Choroid plexus epithelial cell (primary cell): ENCODE measurements at places on chromosomes 16 and 17.

DNA sequence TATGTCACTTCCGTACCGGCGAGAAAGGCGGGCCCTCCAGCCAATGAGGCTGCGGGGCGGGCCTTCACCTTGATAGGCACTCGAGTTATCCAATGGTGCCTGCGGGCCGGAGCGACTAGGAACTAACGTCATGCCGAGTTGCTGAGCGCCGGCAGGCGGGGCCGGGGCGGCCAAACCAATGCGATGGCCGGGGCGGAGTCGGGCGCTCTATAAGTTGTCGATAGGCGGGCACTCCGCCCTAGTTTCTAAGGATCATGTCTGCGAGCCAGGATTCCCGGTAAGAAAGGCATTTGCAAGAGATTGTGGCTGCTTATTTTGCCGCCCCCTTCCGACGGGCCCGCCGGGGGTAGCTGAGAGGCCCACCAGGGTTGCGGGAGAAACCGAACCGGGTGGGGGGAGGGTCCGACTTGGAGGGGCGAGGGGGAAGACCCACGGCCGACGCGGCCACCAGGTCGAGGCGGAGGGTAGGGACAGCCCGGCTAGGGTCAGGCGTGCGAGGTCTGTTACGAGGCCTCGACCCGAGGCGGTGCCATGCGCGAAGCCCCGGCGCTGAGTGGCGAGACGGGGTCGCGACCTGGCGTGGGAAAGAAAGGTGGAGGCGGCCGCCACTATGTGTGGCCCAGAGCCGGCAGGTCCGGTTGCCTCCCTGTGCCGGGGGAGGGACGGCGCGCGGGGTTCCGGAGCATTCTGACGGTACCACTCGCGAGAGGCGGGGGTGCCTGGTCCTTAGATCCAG, 6.7 kb upstream of the CD68 start:
- DNase-seq, result peak; percentile 99

DNA sequence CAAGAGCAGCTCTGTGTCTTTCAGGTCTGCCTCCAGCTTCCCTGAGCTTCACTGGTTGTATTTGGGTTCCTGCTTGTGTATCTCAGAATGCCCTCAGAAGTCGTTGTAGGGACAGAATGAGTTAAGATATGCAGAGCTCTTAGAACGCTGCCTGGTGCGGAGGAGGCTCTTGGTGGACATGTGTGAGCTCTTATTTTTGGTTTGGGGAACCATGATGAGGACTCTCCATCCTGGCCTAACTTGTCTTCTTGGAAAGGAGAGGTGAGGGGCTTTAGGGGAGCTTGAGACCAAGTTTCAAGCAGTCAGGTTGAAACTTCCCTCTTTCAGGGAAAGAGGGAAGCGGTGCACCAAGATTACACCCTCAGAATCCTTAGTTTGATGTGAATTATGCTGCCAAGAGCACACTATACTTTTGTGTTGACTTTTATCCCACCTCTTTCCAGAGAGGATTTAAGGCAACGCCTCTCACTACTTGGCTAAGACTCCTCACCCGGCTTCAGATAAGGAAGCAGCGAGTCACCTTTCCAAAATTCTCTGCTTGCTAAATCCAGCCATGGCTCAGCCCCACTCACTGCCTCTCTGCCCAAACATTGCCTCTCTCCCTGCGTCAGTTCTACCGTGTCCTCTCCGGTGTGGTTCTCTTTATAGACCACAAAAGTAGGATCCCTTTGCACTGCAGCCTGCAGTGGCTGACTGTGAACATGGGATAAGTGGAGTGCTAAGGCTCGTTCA, 12.7 kb downstream of the CDK5RAP3 start:
- no peak for DNase-seq

GRCh38 chr17:57629886-57630285, 115.2 kb downstream of the CCDC182 start:
- DNase-seq, result no peak

DNA sequence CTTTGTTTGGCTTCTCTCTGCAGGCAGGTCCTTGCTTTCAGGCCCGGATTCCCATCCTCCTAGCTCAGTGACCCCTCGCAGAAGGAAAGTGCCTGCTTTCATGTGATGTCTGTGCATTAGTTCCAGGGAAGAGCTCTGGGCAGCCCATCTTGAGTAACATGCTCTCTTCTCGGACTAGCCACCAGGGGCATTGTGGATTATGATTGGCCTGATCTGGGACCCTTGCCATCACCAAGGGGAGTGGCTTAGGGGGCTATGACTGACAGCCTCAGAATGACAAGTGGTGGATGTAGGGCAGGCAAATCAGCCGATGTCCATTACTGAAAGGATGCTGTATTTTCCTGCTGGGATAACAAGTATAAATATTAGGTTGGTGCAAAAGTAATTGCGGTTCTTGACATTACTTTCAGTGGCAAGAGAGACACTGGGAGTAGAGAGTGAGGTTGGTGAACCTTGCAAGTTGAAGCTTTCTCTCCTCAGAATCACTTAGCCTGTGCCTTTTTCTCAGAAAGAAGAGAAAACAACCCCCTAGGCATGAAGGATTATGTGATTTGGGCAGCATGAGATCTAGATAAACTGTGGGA, 71.5 kb upstream of the MPHOSPH6 start:
- DNase-seq, result no peak

DNA sequence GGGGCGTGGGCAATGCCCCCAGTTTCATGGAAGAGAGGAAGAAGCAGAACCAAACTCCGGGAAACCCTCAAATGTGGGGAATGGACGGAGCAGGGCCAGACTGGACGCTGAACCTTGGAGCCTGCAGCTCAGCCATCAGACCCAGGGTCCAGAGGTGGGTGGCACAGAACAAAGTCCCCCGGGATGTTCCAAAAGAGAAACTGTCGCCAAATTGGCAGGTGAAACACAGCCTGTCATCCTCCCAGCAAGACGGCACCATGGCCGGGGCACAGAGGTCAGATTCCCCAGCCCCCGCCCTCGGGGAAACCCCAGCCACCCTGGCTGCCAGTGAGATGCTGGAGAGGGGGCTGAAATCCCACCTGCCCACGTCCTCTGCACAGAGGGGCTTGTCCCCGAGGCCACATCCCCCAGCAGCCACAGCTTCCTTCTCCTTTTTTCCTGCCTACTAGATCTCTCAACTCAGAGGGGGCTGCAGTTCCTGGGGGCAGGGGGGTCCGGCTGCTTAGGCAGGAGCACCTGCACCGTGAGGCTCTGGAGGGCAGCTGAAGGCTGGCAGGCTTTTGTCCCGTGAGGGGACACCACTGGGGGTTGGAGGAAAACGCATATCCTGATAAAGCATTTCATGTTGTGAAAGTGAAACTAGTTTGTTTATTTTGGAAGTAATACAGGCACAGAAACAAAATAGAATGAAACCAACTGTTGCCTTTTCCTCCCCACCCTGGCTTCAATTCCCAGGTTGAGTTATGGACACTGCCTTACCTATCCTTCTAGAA, 1.2 kb upstream of the SECTM1 start:
- DNase-seq, result peak; percentile 36

DNA sequence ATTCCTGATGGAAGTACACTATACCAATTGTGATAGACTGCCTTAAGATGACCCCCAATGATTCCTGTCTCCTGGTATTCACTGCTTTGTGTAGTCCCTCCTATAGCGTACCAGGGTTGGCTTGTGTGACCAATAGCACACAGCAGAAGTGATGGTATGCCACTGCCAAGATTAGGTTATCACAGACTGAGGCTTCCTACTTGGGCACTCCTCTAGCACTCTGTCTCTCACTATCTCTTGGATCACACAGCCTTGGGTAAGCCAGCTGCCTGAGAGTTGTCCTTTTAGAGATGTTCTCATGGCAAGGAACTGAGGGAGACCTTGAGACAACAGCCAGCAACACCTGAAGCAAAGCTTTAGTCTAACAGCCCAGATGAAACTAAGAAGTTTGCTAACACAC, 12.7 kb upstream of the AMFR start:
- no peak for DNase-seq

GRCh38 chr16:27822529-27822928, 241.0 kb downstream of the GSG1L start:
- no peak for DNase-seq

GRCh38 chr17:73798111-73798748, 154.0 kb upstream of the SDK2 start:
- DNase-seq, result peak; percentile 94

DNA sequence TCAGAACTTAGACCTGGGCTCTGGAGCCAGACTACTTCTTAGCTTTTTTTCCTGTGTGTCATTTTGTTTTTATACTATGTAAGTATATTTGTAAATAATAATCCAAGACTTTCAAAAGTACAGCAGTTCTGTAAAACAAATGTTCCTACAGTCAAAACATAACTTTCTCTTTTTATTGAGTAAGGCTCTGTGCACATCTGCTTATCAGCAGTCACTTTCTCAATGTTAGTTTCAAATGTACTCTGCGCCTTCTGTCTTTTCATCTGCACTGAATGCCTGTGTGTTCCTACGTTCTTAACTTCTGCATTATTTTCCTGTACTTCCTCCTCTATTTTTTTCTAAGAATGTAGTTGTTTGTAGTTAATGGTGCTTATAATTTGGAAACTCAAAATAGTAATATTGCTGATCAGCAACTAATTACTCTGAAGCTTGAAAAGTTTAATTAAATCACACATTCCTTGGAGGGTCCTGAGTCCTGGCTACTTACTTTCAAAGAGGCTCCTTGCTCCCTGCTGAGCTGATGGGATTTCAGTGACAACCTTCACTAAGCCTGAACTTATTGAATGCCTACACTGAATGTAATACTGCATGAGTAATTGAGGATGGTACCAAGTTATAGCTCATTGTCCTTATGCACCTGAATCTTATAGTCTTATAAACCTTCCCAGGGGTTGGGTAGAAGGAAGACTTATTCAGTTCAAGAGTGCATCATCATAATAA, 329.9 kb downstream of the KCNJ2 start:
- peak; percentile 13 for DNase-seq

GRCh38 chr16:2015117-2015946, 4.3 kb upstream of the NPW start:
- DNase-seq, result no peak

GRCh38 chr17:79794659-79795511, 2.0 kb downstream of the CBX8 start:
- no peak for DNase-seq

DNA sequence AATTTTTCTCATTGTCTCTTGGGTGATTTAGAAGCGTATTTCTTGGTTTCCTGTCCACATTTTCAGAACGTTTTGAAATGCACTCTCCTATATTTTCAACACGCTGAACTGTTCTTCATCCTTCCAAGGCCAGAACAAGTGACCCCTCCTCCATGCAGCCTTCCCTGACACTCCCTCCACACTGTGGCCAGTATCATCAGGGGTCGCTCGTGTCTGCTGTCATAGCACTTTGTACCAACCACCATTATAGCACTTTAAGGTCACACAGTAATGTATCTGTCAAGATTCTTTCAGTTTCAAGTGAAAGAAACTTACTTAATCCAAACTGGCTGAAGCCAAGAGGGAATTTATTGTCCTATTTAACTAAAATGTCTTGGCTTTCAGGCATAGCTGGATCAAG, 17.5 kb upstream of the IL21R start:
- no peak for DNase-seq

DNA sequence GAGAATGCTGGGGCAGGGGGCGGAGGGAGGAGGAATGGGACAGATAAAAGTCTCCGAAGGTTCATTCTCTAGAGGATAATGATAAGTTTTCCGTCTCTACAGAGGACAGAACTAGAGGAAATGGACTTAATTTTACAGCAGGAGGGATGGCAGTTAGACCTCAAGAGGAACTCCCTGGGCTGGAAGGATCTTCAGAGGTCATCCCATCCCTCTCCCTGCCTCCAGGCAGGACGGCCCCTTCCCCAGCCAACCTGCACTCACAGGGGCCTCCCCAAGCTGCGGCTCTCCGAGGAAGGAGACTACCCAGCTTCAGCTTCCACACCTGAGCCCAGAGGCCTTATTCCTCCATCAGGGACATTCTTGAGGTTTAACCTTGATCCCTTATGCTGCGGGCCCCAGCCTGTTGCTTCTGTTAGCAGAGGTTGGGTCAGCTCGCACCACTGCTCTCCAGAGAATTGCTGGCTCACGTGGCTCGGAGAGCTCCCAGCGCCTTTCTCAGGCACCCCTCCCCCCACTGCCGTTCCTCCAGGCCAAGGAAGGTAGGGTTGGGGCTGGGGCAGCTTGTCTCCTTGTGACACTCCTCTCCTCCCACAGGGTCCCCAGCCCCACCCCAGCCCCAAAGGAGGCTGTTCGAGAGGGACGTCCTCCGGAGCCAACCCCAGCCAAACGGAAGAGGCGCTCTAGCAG, 8.5 kb downstream of the ELOB start:
- peak; percentile 86 for DNase-seq

DNA sequence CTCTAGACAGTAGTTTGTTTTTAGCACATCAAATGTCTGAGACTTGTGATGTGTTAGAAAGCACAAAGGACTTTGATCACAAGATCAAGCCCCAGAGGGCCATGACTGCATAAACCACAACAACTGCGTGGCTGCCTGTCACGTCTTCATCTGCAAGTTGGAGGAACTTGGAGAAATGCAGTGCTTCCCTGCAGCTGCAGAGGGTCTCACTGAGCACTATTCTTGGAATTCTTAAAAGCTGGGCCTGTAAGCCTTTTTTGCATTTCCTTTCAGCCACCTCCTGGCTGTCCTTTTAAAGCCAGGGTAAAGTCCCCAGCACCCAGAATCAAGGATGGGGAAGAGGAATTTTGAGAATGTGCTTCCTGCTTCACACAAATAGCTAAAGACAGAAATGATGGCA, 431.3 kb downstream of the MAF start:
- DNase-seq, result no peak
